H1 (cell line): ENCODE measurements at places on chromosomes 7 and 10. TPM values are rescaled to one million over a fixed set of nuclear protein-coding genes. Genes with fewer than 3 reads are reported as not detected.

DNA sequence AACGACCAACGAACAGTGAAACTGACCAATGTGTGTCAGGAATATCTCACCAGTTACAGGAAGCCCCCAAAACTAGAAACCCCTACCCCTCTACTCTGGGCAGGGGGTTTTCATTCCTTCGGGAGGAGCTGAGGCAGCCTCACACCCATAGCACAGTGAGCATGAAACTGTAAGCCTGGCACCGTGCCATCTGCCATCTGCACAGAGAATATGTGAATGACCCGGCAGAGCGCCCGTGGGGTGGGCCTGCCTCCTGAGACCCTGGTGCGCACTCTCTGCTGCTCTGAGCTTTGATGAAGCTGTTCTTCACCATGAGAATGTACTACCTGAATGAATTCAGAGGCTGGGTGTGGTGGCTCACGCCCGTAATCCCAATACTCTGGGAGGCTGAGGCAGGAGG is 27.1 kb downstream of the DAGLB start:
- H3K27ac ChIP-seq: no peak overlapping the region
- DNase-seq: no peak
- H3K4me3 ChIP-seq: no peak overlapping the region
- H3K4me1 ChIP-seq: no peaks in the 10 kb centered on the region
- H3K27me3 ChIP-seq: no peaks in the 10 kb centered on the region
- H3K36me3 ChIP-seq: peaks cover 57% of the 10 kb centered on the region

GRCh38 chr7:144473908-144474307 is 70.4 kb upstream of the NOBOX start:
- H3K27ac ChIP-seq: no peak overlapping the region
- no peaks in the 10 kb centered on the region for H3K4me1 ChIP-seq
- H3K36me3 ChIP-seq: no peaks in the 10 kb centered on the region
- H3K4me3 ChIP-seq: no peak overlapping the region
- DNase-seq: no peak

GRCh38 chr7:76069238-76069638 is 21.3 kb downstream of the MDH2 start:
- H3K27me3 ChIP-seq: no peaks in the 10 kb centered on the region
- no peak overlapping the region for H3K4me3 ChIP-seq
- H3K4me1 ChIP-seq: no peaks in the 10 kb centered on the region
- no peak overlapping the region for H3K27ac ChIP-seq
- H3K36me3 ChIP-seq: peaks cover 21% of the 10 kb centered on the region

The TMEM184A gene
- 1.5 and 1.8 TPM in 2 replicates for total RNA-seq

The ELN gene
- total RNA-seq: 5.6 and 5.9 TPM in 2 replicates
